ENCODE measurements at places on chromosomes 12 and 14.

DNA sequence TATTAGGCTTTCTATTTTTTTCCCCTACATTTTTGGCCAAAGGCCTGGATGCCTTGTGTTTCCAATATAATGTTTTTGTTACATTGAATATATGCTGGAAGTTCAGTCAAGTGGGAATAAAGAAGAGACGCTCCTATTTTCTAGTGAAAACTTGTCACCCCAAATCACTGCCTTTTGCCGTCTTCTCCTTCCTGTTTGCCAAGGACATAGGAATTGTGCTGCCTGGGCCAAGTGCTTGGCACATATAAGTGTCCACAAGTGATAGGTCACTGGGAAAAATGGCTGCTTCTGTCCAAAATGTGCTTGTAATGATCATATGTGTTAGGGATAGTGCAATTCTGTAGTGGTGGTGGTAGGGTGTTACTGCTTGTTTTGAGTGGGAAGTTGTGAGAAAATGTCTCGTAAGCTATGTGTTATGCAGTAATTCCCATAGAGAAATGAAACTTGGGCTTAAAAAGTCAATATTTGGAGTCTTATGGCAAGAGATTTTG is 11.6 kb upstream of the KCNJ8 start:
- no peak for DNase-seq

- no peak for DNase-seq
Measured at GRCh38 chr12:132710043-132710404, 618 bp upstream of the PGAM5 start.

DNA sequence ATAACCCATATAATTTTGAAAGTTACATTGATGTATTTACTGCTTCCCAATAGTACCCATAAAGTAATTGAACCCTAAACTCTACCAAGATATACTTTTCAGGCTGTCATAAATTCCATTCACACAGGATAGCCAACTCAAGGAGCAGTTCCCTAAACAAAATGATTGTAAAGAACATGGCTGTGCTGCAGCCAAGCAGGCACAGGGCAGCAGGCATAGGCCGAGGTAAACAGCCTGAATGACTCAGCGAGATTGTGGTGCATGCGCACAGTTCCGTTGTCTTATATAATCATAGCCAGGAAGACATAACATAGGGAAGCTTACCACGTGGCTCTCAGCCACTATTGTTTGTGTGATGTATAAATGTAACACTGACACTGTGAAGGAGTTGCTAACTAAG is 344.9 kb downstream of the FSCB start:
- DNase-seq = no peak

DNA sequence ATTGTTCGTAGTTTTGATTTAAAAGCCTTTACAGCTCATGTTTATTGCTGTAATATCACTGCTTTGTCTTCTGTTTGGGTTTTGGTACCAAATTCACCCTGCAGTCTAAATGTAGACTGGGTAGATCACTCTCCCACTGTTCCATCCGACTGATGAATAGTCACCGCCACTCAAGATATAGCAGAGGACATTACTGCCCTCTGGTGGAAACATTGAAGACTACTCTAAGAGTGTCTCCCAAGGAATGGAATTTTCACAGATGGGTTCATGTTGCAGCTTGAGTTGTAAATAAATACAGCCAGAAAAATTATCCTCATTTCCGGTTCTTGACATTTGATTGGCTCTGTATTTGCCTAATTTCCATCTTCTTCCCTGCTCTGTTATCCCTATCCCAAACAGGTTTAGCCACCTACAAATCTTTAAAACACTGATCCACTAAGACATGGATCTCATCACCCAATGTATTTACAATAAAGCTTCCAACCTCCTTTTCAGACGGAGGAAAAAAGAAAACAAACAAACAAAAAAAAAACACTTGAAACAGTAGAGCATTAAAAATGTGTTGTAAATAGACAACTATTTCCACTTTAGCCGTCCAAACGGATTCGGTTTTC is 198.3 kb upstream of the CPNE8 start:
- DNase-seq = no peak

DNA sequence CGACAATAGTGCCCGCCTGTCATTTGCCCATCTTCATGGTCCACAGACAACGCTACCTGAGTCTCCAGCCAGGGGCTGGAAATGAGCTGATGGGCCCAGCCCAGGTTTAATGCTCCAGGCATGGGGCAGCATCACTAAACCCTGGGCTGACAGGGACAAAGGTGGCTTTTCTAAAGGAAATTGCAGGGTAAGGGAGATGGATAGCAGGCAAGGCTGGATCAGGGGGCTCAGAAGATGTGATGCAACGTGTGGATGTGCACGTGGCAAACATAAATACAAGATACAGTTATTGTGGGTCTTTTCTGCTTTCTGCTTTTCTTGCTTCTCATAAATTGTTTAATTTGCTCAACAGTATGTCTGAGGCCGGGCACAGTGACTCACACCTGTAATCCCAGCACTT is 3.7 kb upstream of the MMP17 start:
- no peak for DNase-seq

All from esophagus squamous epithelium (tissue), 5 donors.